ENCODE measurements at places on chromosomes 7 and 10.

- DNase-seq = no peak
Measured at GRCh38 chr10:113326160-113327111, 226.4 kb upstream of the HABP2 start.

DNA sequence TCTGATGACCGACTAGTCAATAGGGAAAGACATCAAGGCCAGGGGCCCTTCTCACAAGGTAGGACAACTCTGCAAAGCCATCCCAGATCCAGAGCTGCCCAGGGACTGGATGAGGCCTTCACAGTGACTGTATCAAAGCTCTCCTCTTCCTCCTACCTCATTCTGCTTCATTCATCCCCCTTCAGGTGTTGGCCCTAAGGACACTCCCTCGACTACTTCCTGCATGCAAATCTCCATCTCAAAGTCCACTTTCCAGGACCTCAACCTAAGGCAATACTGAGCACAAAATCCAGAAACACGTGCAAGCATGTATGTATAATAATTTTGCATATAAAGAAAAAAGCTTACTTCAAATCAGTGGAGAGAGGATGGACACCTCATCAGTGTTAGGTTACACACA is 25.1 kb downstream of the DPY19L1 start:
- DNase-seq = no peak

- DNase-seq = no peak
Measured at GRCh38 chr10:126247446-126247975, 140.8 kb downstream of the ADAM12 start.

DNA sequence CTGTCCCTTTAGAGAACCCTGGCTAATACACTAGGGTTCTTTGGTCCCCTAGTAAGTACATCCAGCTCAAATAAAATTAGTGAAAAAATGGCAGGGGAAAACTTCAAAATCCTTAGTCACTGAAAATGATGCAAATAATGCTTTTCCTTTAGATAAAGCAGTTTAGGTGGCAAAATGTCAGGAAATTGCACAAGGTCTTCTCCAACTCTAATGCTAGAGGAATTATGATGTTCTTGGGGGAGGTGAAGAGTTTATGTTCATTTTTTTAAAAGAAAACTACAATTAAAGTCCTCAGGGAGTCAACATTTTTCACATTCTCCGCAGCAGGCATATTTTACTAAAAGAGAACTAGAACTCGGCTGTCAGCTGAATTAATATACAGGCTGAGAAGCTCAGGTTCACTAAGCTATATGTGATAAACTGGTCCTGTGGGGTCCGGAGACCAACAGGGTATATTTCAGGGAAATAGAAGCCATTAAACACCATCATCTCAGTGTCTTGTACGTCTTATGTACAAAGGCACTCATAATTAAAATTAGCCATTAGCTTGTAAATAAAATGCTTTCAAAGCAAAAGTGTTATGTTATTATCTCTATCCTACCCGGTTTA is 1164.7 kb upstream of the AUTS2 start:
- no peak for DNase-seq

GRCh38 chr7:73512018-73512780 is 9.9 kb downstream of the BAZ1B start:
- no peak for DNase-seq

GRCh38 chr10:95341716-95342130 is 50.9 kb upstream of the PDLIM1 start:
- no peak for DNase-seq

- DNase-seq = no peak
Measured at GRCh38 chr7:155692317-155692716, 47.9 kb downstream of the RBM33 start.

GRCh38 chr7:69042138-69042537 is 556.1 kb upstream of the AUTS2 start:
- DNase-seq = no peak

GRCh38 chr10:241451-241850 is 106.2 kb downstream of the ZMYND11 start:
- DNase-seq = no peak

DNA sequence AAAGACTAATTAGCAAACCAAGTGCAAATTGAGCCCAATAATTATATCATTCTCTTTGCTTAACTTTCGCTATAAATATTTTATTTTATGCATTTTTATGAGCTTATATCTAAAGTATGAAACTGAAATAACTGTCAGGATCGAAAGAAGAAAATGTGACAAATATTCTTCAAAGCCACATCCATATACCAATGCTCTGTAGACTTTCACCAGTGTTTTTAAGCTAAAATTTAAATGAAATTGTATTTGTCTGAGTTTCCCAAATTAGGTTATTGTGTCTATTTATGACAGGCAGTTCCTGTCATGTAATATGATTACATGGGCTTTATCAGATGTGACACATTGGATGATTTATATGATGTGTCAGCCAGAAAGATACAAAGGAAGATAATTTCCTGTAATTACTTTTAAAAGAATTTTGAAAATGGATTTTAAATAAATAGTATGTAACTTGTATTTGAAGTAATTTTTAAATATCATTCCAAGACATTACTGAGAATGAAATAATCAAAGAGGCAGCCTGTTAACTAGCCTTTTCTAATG is 317.9 kb upstream of the KLF6 start:
- no peak for DNase-seq

DNA sequence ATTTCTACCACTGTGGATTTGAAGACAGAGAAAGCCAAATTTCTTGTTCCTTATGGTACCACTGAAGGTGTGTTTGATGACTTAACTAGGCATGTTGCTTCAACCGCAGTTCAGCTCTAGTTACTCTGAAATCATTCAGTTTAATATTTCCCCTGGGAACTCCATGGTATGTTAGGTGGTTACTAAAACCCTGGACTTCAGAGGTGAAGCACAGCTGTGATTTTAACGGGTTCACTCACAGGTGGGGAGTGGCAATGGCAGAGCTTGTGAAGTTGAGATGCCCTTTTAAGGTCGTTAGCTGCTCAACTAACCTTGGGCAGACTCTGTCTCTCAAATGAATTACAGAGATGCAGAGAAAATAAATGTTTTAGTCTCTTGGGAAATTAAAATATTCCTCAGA is 163.6 kb upstream of the PHYHIPL start:
- no peak for DNase-seq

DNA sequence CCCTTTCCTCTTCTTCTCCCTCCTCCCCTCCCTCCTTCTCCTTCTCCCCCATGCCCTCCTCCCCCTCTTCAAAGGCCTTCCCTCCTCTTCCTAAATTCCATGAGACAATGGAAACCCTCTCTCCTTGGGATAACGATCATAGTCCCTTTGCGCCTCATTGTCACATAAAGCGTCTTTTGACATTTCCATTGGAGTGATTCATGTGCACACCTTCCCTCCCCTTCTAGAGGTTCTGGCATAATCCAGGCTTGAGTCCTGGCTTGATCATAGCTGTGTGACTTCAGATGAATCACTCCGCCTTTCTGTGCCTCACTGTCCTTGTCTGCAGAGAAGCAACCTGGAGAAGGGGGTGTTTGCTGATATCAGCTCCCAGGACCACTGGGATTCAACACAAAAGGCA is 204.2 kb downstream of the TNS3 start:
- DNase-seq = no peak

DNA sequence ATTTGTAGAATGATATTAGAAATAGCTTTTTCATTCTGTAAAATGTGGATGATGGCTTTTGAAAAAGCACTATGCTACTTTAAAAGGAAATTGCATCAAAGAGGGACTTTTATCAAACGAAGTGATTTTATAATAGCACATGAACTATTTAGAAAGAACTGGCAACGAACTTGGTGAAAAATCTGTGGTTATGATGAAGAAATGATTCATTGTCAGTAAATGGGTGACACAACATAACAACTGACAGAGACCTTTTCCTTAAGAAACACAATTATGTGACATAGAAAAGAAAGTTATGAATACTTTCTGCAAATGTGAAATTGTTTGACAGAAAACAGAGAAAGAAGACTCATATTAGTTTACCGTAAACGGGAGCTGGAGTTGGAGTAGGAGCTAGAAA is 60.7 kb upstream of the LAMB4 start:
- no peak for DNase-seq
